ENCODE measurements at places on chromosomes 5 and 9. TPM values are rescaled to one million over a fixed set of nuclear protein-coding genes. Genes with fewer than 3 reads are reported as not detected.
A peak's percentile ranks its signal among the peaks of the same experiment; 100 is the strongest.

- no peaks in the 10 kb centered on the region for H3K27me3 ChIP-seq
- H3K27ac ChIP-seq = no peak overlapping the region
- no peaks in the 10 kb centered on the region for H3K4me1 ChIP-seq
- no peaks in the 10 kb centered on the region for H3K36me3 ChIP-seq
Observed at GRCh38 chr5:81537905-81538547, 144.1 kb upstream of the ACOT12 start.

DNA sequence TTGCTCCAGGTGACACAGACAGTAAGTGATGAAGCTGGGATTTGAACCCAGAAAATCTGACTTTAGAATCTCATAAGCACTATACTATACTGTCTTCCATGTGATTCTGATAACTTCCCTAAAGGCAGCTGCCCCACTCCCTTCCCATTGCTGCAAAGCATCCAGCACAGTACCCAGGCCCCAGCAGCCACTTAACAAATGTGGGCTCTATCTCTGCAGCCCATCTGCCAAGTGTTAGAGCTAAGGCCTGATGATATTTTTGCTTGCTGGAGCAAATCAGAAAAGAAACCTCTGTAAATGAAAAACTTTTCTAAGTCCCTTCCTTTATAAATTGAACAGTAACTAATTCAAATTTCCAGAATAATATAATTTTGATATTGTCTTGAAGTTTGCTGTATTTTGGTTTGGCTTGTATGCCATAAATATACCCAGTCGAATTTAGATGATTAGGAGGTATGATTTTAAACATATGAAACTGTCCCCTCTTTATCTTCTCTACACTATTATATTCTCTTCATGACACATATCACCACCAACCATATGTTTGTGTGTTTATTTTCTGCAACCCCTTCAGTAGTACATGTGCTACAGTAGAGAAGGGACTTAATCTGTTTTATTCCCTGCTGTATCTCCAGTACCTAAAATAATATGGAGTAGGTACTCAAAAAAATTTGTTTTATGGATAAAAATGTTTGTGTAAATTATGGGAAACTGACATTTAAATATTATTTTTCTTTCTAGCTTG, 63.8 kb downstream of the SMIM15 start:
- H3K4me1 ChIP-seq = no peaks in the 10 kb centered on the region
- H3K27ac ChIP-seq = no peak overlapping the region
- no peak overlapping the region for H3K4me3 ChIP-seq
- H3K27me3 ChIP-seq = no peaks in the 10 kb centered on the region
- no peak for DNase-seq

GRCh38 chr9:135677641-135678168, 14.6 kb downstream of the LCN9 start:
- H3K4me1 ChIP-seq = no peaks in the 10 kb centered on the region
- H3K27me3 ChIP-seq = no peaks in the 10 kb centered on the region
- no peak overlapping the region for H3K4me3 ChIP-seq
- H3K36me3 ChIP-seq = no peaks in the 10 kb centered on the region
- no peak for DNase-seq
- no peak overlapping the region for H3K27ac ChIP-seq

GRCh38 chr5:154608531-154609011, 130.5 kb upstream of the HAND1 start:
- H3K4me1 ChIP-seq = peaks cover 18% of the 10 kb centered on the region
- DNase-seq = no peak
- no peak overlapping the region for H3K4me3 ChIP-seq
- H3K27ac ChIP-seq = no peak overlapping the region
- no peaks in the 10 kb centered on the region for H3K36me3 ChIP-seq
- H3K27me3 ChIP-seq = no peaks in the 10 kb centered on the region

- no peaks in the 10 kb centered on the region for H3K36me3 ChIP-seq
- no peak for DNase-seq
- no peak overlapping the region for H3K27ac ChIP-seq
- H3K4me1 ChIP-seq = peaks cover 17% of the 10 kb centered on the region
- H3K4me3 ChIP-seq = no peak overlapping the region
- no peaks in the 10 kb centered on the region for H3K27me3 ChIP-seq
Observed at GRCh38 chr5:77259476-77259875, 49.0 kb downstream of the PDE8B start.

GRCh38 chr5:51302343-51302742, 80.9 kb upstream of the ISL1 start:
- no peaks in the 10 kb centered on the region for H3K27me3 ChIP-seq
- no peak for DNase-seq
- H3K27ac ChIP-seq = no peak overlapping the region
- H3K36me3 ChIP-seq = no peaks in the 10 kb centered on the region
- H3K4me3 ChIP-seq = no peak overlapping the region

DNA sequence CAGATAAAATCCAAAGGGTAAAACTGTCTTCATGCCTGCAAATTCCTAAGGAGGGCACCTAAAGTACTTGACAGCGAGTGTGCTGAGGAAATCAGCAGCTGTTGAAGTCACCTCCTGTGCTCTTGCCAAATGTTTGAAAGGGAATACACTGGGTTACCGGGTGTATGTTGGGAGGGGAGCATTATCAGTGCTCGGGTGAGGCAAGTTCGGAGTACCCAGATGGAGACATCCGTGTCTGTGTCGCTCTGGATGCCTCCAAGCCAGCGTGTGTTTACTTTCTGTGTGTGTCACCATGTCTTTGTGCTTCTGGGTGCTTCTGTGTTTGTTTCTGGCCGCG, 727 bp upstream of the ADRB2 start:
- peak overlapping the region; percentile 79 for H3K4me3 ChIP-seq
- peaks cover 52% of the 10 kb centered on the region for H3K4me1 ChIP-seq
- peak overlapping the region; percentile 91 for H3K27ac ChIP-seq
- no peak for DNase-seq

- DNase-seq = no peak
- H3K27ac ChIP-seq = no peak overlapping the region
- H3K4me1 ChIP-seq = no peaks in the 10 kb centered on the region
- no peaks in the 10 kb centered on the region for H3K27me3 ChIP-seq
- no peak overlapping the region for H3K4me3 ChIP-seq
Observed at GRCh38 chr9:81729135-81729534, 39.8 kb upstream of the TLE1 start.

DNA sequence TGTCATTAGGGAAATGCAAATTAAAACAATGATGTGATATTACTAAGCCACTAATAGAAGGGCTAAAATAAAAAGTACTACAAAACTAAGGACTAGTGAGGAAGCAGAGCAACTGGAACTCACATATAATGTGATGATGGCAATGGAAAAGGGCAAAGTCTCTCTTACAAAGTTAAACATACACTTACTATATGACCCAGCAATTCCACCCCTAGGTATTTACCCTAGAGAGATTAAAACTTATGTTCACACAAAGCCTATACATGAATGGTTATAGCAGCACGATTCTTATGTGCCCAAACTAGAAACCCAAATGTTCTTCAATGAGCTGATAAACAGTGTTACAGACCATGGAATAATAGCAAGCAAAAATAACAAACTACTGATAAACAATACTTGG, 643.7 kb downstream of the TLE1 start:
- H3K27ac ChIP-seq = no peak overlapping the region
- no peak for DNase-seq
- H3K4me3 ChIP-seq = no peak overlapping the region
- H3K36me3 ChIP-seq = no peaks in the 10 kb centered on the region
- H3K27me3 ChIP-seq = no peaks in the 10 kb centered on the region

GRCh38 chr9:34522971-34523797, at the start of gene ENHO:
Gene ENHO (minus strand): TSS chr9:34522990. CDS start chr9:34521695, 1,295 bp downstream.
- DNase-seq = peak; percentile 99
- peaks cover 16% of the 10 kb centered on the region for H3K4me1 ChIP-seq
- peak within 1 kb of the TSS; percentile 39 for H3K4me3 ChIP-seq
- H3K27ac ChIP-seq = peak within 1 kb of the TSS; percentile 31
- H3K27me3 ChIP-seq = no peaks in the 10 kb centered on the region

DNA sequence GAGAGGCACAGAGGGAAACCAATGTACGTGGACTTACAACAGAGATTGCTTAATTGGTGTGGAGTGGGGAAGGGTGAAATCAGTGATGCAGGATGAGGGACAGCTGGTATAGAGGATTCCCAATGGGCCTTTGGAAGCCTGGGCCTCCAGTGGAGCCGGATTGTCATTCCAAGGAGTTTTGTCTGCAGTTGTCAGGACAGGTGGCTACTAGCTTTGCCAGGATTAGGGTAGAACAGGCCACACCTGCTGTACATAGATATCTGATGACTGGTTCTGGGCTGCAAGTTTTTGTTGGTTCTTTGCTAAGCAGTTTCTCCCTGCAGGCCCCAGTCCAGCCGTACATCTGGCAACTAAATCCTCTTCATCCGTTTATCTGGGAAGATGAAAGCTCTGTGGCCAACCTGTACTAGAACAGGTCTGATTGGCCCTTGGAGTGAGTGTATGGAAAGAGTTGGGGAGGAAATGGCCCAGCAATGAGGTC, 4.2 kb downstream of the SKP2 start:
- no peak overlapping the region for H3K27ac ChIP-seq
- H3K4me3 ChIP-seq = no peak overlapping the region
- H3K36me3 ChIP-seq = peaks cover 49% of the 10 kb centered on the region
- DNase-seq = no peak
- no peaks in the 10 kb centered on the region for H3K27me3 ChIP-seq

DNA sequence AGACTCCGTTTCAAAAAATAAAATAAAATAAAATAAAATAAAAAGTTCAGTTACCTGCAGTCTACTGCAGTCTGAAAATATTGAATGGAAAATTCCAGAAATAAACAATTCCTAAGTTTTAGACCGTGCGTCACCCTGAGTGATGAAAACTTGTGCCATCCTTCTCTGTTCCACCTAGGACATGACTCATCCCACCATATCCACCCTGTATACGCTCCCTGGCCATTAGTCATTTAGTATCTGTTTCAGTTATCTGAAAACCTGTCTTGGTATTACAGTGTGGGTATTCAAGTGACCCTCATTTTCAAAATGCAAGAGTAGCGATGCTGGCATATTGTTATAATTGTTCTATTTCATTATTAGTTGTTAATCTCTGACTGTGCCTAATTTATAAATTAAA, 51.8 kb upstream of the TEX48 start:
- H3K4me3 ChIP-seq = no peak overlapping the region
- no peaks in the 10 kb centered on the region for H3K27me3 ChIP-seq
- no peak overlapping the region for H3K27ac ChIP-seq
- no peak for DNase-seq
- H3K36me3 ChIP-seq = no peaks in the 10 kb centered on the region

GRCh38 chr5:80755626-80756025, 100.8 kb upstream of the DHFR start:
- no peaks in the 10 kb centered on the region for H3K27me3 ChIP-seq
- no peak for DNase-seq
- H3K4me1 ChIP-seq = no peaks in the 10 kb centered on the region
- no peak overlapping the region for H3K4me3 ChIP-seq

DNA sequence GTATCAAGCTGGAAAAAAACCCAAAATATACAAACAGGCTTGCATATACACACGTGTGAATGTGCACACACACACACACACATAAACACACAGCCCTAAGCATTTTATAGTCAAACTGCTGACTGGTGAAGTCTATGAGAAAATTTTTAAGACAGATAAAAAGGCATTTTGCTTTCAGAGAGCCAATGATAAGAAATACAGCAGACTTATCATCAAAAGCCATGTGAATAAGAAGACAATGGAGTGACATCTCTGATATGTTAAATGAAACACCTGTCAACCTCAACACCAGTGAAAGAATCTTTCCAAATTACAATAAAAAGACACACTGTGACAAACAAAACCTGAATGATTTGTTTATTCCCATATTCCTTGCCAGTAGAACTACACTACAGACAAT, 233.3 kb downstream of the CDH9 start:
- H3K4me3 ChIP-seq = no peak overlapping the region
- no peaks in the 10 kb centered on the region for H3K27me3 ChIP-seq
- no peaks in the 10 kb centered on the region for H3K36me3 ChIP-seq

GRCh38 chr5:3424946-3425345, 170.7 kb upstream of the IRX1 start:
- H3K4me1 ChIP-seq = no peaks in the 10 kb centered on the region
- H3K27me3 ChIP-seq = no peaks in the 10 kb centered on the region
- no peak overlapping the region for H3K4me3 ChIP-seq
- no peak for DNase-seq
- no peaks in the 10 kb centered on the region for H3K36me3 ChIP-seq

GRCh38 chr5:88823201-88823600, 59.8 kb downstream of the MEF2C start:
- H3K27ac ChIP-seq = no peak overlapping the region
- H3K36me3 ChIP-seq = no peaks in the 10 kb centered on the region
- peaks cover 31% of the 10 kb centered on the region for H3K4me1 ChIP-seq

GRCh38 chr9:99368341-99369326, 146.6 kb downstream of the SEC61B start:
- H3K4me3 ChIP-seq = peak overlapping the region; percentile 33
- no peaks in the 10 kb centered on the region for H3K36me3 ChIP-seq
- peak; percentile 36 for DNase-seq
- H3K27me3 ChIP-seq = no peaks in the 10 kb centered on the region

GRCh38 chr9:127950513-127951289, 13.0 kb upstream of the DPM2 start:
- no peaks in the 10 kb centered on the region for H3K27me3 ChIP-seq
- H3K36me3 ChIP-seq = peaks cover 11% of the 10 kb centered on the region
- H3K27ac ChIP-seq = no peak overlapping the region
- no peak overlapping the region for H3K4me3 ChIP-seq
- DNase-seq = no peak

DNA sequence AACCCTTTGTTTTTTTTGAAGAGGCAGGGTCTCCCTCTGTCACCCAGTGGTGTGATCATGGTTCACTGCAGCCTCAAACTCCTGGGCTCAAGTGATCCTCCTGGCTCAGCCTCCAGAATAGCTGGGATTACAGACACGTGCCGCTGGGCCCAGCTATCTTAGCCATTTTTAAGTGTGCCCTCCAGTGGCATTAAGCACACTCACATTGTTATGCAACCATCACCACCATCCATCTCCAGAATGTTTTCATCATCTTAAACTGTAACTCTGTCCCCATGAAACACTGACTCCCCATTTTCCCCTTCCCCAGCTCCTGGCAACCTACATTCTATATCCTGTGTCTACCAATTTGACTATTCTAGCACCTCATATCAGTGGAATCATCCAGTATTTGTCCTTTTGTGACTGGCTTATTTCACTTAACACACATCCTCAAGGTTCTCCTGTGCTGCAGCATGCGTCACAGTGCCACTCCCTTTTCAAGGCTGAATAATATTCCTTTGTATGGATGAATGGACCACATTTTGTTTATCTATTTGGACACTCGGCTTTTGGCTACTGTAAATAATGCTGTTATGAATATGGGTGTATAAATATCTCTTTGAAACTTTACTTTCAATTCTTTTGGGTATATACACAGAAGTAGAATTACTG, 12.5 kb upstream of the RAPGEF1 start:
- H3K27me3 ChIP-seq = no peaks in the 10 kb centered on the region
- no peak overlapping the region for H3K27ac ChIP-seq
- H3K4me3 ChIP-seq = no peak overlapping the region
- H3K4me1 ChIP-seq = no peaks in the 10 kb centered on the region
- H3K36me3 ChIP-seq = no peaks in the 10 kb centered on the region
- no peak for DNase-seq

GRCh38 chr9:82418334-82418733, 429.8 kb downstream of the SPATA31D1 start:
- no peaks in the 10 kb centered on the region for H3K27me3 ChIP-seq
- H3K4me1 ChIP-seq = no peaks in the 10 kb centered on the region
- no peaks in the 10 kb centered on the region for H3K36me3 ChIP-seq
- no peak overlapping the region for H3K27ac ChIP-seq
- DNase-seq = no peak

Gene LECT2
- not detected for total RNA-seq

Gene HAVCR2
- 39.8 TPM for total RNA-seq

Gene LHX3
- total RNA-seq = not detected

Gene DPYSL3
- 85.1 TPM for total RNA-seq

Gene PCDHGA12
- total RNA-seq = 5.3 TPM

Gene TMEM174
- total RNA-seq = not detected

Gene GRXCR2
- not detected for total RNA-seq

Gene PCDHA12
- 7.3 TPM for total RNA-seq

Gene IL9
- not detected for total RNA-seq

Gene RANBP3L
- total RNA-seq = 2.1 TPM

Gene PCDHB3
- total RNA-seq = 4.2 TPM

Gene HMMR
- 2.2 TPM for total RNA-seq

Gene FRRS1L
- total RNA-seq = not detected
